ENCODE measurements at places on chromosomes 12 and 14. TPM values are rescaled to one million over a fixed set of nuclear protein-coding genes. Genes with fewer than 3 reads are reported as not detected.

DNA sequence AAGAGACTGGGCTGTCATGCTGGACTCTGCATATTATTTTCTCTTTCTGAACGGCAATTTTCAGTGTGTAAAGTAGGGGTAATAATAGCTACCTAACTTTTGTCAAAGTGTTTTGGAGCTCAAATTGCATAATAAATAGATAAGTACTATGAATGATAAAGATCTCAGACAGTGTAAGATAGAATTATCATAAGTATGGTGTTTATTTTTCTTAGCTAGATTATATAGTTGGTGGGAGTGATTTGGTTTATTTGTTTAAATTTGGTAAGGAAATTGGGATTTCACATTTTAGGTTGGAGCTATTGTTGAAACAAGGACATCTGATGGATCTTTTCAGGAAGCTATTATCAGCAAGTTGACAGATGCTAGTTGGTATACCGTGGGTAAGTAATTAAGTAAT is 7.4 kb downstream of the ARID4A start:
- no peaks in the 10 kb centered on the region for H3K27me3 ChIP-seq
- no peaks in the 10 kb centered on the region for H3K4me1 ChIP-seq
- H3K27ac ChIP-seq, result no peak overlapping the region
- DNase-seq, result no peak
- no peak overlapping the region for H3K4me3 ChIP-seq

DNA sequence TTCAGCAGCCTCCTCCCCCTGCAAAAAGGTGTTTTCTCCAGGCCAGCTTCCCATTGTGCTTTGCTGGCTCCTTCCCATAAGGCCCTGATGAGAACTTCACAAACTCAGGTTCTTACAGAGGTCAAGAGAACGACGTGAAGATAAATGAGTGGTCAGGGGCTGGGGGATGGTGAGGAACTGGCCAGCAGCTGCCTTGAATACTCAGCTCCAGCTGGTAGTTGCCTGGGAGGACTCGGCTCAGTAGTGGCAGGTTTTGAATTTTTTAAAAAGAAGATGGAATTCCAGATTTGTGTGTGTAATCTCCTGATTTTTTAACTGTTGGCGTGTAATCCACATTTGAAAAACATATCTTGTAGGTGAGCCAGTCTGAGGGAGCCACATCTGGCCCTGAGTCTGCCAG is 5.9 kb downstream of the DDX55 start:
- no peak overlapping the region for H3K27ac ChIP-seq
- DNase-seq, result no peak
- peaks cover 4% of the 10 kb centered on the region for H3K4me1 ChIP-seq
- no peak overlapping the region for H3K4me3 ChIP-seq
- peaks cover 72% of the 10 kb centered on the region for H3K36me3 ChIP-seq

Gene ESYT1
- 142 TPM for total RNA-seq

DNA sequence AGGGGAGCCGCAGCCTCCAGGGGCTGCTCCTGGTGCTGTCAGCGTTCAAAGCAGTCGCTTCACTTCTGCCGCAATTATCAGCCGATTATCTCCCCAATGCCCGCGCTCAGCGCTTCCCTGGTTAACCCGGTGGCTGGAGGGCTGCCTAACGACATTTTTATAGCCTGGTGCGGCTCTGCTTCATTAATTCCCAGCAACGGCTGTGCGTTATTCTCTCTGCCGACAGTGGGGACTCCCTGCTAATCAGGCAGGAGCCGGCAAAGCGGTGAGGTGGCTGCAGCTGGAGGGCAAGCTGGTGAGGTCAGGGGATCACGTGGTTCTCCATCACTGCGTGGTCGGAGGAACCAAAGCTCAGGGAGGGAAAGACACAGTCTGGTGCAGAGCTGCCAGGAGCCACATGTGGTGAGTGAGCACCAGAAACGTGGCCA is 62.9 kb downstream of the GLRX5 start:
- peak; percentile 70 for DNase-seq
- peak overlapping the region; percentile 46 for H3K27ac ChIP-seq
- H3K4me3 ChIP-seq, result peak overlapping the region; percentile 49
- no peaks in the 10 kb centered on the region for H3K36me3 ChIP-seq

DNA sequence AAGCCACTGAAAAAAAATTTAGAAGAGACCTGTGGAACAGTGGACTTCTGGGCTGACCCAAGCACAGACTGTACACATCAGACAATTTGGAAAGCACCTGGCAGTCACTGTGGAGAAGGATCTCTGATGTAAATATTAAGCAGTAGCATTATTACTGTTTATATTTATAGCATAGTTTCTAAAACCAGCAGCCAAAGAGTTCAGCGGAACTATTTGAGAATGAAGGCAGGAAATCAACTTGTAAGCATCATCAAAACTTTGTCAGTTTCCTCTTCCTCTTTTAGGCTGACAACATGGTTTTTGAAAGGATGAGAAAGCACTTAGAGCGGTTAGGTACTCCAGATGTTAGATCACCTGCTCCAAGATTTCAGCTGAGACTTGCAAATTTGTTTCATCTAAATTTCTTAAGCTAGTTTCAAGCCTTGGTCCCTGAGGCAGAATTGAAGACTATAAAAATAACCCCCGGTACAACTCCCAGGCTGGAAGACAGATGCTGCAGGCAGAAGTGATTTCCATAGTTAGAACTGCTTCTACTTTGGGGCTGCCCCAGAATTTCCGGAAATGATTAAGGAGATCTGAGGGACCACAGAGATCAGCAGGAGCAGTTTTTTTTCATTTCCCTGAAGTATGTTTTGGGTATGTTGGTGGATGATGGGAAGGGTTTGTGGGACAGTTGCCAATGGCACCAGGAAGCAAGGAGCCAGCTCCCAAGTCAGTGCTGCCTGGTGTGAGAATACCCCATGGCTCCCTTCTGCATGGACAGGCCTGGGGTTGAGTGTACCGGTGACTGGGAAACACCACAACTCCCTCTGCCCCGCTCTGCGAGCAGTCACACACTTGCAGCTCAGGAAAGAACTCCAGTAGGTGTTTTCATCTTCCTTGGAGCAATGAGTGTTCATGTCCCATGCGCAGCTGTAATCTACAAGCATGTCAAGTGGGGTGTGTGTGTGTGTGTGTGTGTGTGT is 354.5 kb downstream of the NUAK1 start:
- H3K36me3 ChIP-seq, result no peaks in the 10 kb centered on the region
- H3K4me3 ChIP-seq, result no peak overlapping the region
- H3K4me1 ChIP-seq, result peaks cover 6% of the 10 kb centered on the region
- DNase-seq, result no peak

DNA sequence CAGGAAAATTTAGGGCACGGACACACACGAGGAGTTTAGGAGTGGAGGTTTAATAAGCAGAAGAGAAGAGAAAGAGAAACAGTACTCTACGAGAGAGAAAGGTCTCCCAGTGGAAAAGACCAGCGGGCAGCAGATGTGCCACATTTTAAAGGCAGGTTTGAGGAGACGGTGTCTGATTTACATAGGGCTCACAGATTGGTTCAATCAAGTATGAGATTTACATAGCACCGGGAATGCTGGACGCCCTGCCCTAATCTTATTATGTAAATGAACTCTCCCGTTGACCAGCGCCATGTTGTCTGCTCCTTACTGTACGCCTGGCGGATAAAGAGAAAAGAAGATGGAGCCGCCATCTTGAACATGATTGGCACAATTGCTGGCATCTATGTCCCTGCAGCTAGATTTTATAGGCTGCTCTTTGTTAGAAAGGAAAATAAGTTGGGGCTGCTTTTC is 17.9 kb downstream of the NFKBIA start:
- no peak overlapping the region for H3K27ac ChIP-seq
- no peak overlapping the region for H3K4me3 ChIP-seq
- H3K27me3 ChIP-seq, result no peaks in the 10 kb centered on the region
- DNase-seq, result no peak
- no peaks in the 10 kb centered on the region for H3K36me3 ChIP-seq
- no peaks in the 10 kb centered on the region for H3K4me1 ChIP-seq

DNA sequence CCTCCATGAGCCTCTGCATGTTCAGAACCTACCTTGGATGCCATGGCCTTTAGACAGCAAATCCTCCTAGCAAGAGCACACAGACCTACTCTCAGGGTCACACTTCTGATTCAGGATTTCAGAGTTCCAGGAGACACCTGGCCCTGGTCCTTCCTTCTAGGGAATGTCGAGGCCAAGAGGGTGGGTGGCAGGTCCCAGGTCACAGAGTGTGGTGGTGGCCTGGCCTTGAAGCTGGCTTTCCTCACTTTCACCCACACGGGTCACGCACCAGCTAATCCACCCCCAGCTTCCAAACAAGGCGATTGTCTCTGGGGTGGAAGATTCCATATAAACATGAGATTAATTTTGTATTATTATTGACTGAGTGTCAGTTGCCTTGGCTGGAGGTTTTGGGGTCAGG is 328.3 kb upstream of the RTL1 start:
- no peak for DNase-seq
- no peak overlapping the region for H3K27ac ChIP-seq
- no peak overlapping the region for H3K4me3 ChIP-seq

Gene RBP5
- total RNA-seq, result 3.0 TPM

Gene ESRRB
- 0.52 TPM for total RNA-seq

DNA sequence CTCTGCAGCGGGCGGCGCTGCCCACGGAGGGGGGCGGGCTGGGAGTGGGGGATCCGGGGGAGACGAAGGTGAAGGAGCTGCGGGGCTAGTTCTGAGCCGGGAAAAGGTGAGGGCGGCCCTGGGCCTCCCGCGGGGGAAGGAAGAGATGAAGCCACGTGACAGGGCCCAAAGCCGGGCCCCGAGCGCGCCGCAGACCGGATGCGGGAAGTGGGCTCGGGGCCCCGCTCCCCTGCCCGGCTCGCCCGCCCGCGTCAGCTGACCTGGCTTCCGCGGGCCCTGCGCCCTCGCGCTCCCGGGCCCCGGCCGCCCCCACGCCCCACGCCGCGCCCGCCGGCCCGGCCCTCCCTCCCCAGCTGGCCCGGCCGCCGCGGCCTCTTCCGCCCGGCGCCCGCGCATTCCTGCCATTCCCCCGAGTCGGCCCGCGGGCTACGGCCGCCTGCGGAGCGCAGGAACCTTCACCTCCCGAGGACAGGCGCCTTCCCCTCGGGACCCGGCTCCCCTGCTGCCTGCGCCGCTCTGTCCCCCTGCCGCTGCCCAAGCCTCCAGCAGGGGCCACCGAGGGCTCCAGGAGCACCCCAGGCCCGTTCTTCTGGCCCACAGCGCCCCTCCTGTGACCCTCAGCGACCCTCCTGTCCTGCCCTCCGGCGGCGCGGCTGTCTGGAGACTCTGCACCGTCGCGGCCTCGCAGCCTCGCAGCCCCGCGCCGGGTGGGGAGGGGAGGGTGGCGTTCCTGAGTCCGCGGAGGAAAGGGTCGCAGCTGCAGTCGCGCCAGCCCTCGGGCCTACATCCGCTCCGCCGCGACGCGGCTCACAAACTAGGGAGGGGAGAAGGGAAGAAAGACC is 20.4 kb downstream of the NINJ2 start:
- H3K4me3 ChIP-seq, result peak overlapping the region; percentile 74
- 0 out of 2 replicates have a peak overlapping the region, but pooled peaks have one; percentile 63 for H3K27ac ChIP-seq
- no peaks in the 10 kb centered on the region for H3K27me3 ChIP-seq
- H3K4me1 ChIP-seq, result peaks cover 4% of the 10 kb centered on the region
- peak; percentile 83 for DNase-seq

GRCh38 chr12:96094201-96094600 is 58.8 kb upstream of the LTA4H start:
- peak; percentile 76 for DNase-seq
- no peak overlapping the region for H3K27ac ChIP-seq
- H3K4me3 ChIP-seq, result no peak overlapping the region
- H3K36me3 ChIP-seq, result peaks cover 3% of the 10 kb centered on the region
- peaks cover 7% of the 10 kb centered on the region for H3K4me1 ChIP-seq
